Stromal cell of bone marrow (primary cell): ENCODE measurements at places on chromosomes 1 and 21.

GRCh38 chr21:45064618-45065399 is 9.6 kb upstream of the ADARB1 start:
- DNase-seq = no peak

GRCh38 chr1:192966073-192966472 is 93.1 kb downstream of the UCHL5 start:
- no peak for DNase-seq

DNA sequence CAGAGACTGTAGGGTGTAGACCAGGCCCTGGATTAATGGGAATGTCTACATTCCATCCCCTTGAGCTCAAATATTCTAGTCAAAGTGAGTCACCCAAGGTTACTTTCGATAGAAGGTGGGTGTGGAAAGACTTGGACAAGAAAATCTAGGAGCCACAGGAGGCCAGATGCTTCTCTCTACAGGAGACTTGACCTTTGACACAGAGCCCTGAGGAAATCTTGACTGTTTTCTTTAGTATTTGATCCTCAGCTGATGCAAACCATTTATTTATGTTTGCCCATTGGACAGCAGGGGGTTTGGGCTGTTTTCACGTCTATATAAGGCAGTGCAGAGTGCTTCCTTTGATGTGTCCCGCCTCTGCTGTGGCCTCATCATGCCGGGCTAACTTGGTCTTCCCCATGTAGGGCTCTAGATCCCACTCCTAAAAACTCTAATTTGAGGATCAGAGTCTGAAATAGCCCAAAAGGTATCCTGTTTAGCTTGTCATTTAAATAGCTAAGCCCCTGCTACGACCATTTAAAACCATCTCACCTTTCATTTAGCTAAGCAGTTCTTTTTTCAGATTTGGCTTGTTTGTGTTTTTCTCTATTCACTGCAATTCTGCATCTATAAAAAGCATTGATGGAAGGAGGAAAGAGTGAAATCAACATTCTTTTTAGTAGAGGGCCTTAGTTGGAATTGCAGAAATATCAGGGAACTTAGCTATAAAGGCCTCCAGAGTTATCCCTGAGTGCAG is 15.5 kb upstream of the MAP3K7CL start:
- DNase-seq = no peak

DNA sequence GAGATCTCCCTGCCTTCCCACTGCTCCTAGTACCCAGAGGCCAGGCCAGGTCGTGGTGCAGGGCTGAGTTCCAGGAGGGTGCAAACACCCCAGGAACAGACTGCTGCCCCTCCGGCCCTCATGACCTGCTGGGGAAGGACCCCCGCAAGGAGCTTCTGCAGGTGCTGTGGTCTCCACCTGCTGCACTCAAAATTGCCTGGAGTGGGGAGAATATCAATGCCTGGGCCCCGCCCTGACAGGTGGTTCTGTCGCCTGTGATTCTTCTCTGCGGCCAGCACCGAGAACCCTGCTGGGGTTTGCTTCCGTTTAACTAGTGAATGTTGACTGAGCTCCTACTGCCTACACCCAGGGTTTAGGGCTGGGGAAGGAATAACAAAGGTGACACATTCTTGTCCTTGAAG is 2.1 kb upstream of the TFF3 start:
- DNase-seq = no peak

DNA sequence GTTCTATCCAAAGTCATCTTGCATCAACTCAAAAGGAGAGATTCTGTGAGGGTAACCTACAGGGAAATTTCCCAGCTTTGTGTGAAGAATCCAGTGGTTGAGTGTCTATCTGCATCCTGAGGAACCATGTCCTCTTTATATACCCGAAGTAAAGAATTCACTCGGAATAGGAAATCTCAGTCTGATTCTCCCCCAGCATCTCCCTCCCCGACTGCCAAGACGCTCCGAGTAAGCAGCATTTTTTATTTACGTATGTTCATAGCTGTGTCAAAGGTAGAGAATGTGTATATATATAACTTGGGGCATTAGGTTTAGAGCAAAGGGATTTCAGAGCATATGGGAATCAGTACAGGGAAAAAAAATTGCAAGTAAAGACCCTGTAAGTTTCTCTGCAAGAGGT is 170.2 kb downstream of the SYT2 start:
- no peak for DNase-seq

DNA sequence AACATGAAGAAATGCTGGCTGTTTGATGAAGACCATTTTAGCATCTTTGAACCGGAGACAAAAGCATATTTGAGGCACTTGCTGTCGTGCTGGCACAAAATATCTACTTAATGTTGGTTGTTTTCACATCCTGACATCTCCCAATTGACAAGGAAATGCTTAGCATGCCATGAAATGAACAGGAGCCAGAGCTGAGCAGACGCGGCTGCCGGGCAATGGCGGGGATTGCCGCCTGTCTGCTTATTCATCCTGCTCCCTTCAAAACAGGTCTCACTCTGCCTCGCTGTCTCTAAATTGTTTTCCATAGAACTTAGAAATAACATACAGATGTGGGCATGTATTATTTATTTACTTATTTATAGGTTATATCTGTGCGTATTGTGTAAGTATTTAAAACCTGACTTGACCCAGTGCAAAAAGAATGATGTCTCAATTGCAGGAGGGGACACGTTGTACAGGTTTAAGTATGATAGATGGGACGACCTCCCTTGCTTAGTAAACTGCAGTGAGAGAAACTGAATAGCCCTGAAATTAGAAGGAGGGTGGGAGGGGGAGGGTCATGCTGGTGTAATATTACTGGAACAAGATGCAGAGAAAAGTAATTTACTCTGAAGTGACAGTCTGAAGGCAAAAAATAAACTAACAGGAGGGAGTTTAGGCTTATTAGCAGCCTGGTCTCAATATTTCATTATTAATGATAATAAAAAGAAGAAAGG is 590.4 kb upstream of the PLXNA2 start:
- DNase-seq = no peak

DNA sequence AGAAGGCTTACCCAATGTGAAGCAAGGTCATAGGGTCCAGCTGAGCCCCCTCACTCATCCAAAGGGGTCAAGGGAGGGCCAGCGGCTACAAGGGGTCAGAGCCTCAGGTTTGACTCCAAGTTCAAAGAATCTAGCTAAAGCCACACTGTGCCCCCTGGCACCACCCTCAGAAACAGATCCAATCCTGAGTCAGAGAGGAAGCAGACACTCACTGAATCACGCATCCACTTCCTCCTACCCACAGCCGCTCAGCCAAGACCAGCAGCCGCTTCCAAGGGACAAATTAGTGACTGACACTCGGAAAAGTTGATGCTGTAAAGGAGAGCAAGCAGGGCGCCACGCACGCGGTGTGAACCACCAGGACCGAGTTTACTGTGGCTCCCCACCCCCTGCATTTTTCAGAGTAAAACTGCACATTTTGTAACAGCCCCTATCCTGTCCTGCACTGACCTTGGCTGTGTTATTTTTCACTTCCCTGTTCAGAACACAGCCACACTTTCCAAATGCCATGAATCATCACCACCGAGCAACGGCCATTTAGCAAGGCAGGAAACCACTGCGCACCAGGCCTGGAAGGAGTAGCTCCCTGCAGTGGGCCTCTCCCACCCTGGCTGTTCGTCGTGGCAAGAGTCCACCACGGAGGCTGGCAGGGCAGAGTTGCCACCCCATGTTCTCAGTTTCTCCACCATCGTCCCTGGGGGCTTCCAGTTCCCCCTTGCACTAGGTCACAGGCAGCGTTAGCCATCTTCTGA is 147.8 kb downstream of the TOMM20 start:
- DNase-seq = peak; percentile 97

GRCh38 chr1:195962051-195962450 is 646.2 kb downstream of the KCNT2 start:
- DNase-seq = no peak

DNA sequence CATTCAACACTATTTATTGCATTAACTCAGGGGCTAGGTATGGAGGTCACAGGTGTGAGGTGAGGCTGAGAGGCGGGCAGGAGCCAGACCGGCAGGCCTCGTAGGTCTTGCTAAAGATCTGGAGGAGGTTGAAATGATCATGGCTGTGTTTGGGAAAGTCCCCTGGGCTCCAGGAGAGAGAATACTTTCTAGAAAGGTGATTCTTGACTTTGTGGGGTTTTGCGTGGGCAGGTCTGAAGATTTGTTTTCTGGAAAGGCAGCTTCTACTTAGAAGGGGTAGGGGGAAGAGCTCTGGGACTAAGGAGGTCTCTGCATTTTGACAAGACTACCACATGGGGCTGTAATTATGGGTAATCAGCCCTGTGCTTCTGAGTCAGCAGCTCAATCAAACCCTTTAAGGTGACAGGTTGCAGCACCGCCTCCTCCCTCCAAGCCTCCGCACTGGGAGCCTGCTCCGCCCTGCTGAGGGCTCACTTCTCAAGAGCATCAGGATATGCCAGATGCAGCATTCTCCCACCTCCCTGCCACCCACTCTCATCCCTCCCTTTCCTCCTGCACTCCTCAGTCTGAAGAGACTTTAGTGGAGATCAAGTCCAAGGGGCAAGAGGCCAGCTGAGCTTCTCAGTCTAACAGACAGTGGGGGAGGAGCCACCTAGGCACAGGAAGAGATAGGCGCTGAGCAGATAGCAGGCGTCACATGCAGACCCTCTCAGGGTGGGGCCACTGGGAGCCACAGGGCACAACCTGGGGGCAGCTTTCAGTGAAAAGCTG is 30.5 kb downstream of the SLC30A1 start:
- DNase-seq = no peak

DNA sequence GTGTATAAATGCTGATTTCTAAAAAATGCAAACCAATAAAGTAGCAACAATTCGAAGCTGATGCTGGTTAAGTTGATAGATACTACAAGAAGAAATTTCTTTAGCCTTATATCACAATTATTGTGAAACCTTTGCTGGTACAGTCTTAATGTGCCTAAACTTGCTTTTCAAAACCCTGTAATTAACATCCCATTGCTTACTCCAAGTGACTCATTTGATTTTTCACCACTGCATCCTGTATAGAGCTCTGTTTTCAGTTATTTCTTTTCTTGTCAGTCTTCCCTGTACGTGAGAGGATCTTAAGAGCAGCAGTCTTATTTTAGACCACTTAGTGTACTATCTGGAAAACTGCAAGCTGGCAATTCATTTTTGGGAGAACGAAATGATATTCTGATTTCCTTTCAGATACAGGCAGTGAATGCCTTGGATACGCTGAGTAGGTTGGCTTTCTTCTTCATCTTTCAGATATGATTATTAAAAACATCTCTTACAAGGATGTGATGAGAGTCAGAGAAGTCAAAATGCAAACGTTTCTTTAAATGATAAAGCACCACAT is 210.3 kb downstream of the KCTD3 start:
- DNase-seq = peak; percentile 11

DNA sequence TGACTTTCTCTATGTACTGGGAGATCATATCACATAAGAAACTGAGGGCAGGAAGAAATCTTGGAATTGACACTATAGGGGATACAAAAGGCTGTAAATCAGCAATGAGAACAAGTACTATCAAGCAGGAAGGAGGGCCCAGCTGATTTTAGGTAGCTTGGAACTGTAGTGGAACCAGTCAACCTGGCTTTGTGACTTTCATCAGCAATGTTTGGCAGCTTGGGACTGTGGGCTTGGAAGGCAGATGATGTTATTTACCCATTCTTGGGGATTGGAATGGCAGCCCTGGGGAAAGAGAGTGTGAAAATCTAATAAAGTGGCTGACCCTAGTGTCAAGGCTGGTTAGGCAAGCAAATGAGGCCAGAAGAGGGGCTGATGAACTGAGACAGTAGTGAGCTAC is 1073.3 kb downstream of the ADGRL2 start:
- DNase-seq = no peak

DNA sequence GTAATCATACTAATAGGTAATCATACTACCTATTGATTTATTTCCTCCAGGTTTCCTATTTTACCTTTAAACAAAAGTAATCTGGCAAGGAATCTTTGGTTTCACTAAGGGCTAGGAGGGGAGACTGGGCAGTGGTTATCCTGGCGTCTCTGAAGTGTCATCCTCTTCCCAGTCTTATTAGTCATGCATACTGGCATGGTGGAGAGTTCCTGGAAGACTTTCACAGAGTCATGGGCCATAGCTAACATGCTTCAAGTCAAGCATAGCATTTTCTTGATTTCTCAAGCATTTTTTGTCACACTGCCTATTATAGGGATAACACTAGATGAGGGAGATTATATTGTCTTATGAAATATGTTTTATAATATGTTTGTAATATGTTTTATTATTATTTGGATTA is 64.0 kb upstream of the ASB17 start:
- peak; percentile 18 for DNase-seq

DNA sequence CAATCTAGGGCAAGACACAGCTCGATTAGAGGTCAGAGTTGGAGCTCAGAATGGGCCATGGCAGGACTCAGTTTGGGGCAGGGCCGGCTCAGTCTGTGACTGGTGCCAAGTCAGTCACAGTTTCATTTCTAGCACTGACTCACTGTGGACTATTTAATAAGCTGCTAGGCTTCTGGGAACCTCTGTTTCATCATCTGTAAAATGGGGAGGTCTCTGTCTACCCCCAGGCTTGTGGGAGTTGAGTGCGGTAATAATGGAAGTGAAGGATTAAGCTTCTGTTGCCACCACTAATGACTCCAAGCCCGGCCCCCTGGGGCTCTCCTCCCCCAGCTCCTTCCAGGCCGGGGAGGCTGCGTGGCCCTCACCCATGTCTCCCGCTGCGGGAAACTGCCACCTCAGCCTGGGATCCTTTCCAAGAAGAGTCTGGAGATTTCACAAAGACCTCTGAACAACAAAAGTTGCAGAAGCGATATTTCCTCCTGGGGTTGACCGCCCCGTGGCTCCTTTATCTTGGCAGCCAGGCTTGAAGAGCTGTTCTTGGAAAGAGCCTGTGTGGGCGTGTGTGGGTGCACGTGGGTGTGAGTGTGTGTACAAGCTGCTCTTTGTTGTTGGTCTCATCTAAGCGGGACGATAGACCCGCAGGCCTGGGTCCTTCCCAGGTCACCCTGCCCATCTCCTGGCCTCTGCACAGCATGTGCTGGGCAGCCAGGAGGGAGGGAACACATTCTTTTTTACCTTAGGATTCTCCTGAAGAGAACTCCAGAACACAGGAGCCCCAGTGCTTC is 29.1 kb downstream of the KNCN start:
- peak; percentile 77 for DNase-seq

DNA sequence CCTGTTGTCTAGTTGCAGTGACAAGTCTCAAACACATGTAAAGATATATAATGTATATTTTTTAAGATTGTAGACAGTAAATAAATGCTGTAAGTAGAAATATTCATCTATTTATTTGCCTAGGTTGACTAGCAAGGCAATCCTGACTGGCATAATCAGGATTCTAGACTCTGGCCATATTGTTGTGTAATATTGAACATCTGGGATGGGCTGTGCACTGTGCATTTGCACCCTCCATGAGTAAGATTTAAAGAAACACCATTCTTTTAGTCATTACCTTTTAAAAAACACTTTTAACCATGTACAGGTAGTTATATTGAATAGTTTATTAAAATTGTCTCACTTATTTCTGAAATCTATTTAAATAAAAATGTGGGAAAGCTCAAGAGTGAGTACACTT is 32.4 kb downstream of the RASAL2 start:
- DNase-seq = no peak
